ENCODE measurements at places on chromosomes 6 and 20.

GRCh38 chr6:109720311-109720710 lies 29.2 kb downstream of the FIG4 start:
- no peak for DNase-seq

- DNase-seq, result no peak
These were observed 203.2 kb upstream of the SMLR1 start for GRCh38 chr6:130624046-130624445.

GRCh38 chr6:81770381-81770780 lies 17.9 kb upstream of the TENT5A start:
- DNase-seq, result no peak

- no peak for DNase-seq
These were observed 6.5 kb downstream of the RIPOR2 start for GRCh38 chr6:24929242-24929641.

GRCh38 chr20:35611482-35611881 lies 4.1 kb upstream of the SPAG4 start:
- DNase-seq, result no peak

GRCh38 chr6:90770778-90771177 lies 183.9 kb upstream of the MAP3K7 start:
- DNase-seq, result no peak

GRCh38 chr6:32658268-32658897 lies 8.1 kb downstream of the HLA-DQB1 start:
- no peak for DNase-seq

DNA sequence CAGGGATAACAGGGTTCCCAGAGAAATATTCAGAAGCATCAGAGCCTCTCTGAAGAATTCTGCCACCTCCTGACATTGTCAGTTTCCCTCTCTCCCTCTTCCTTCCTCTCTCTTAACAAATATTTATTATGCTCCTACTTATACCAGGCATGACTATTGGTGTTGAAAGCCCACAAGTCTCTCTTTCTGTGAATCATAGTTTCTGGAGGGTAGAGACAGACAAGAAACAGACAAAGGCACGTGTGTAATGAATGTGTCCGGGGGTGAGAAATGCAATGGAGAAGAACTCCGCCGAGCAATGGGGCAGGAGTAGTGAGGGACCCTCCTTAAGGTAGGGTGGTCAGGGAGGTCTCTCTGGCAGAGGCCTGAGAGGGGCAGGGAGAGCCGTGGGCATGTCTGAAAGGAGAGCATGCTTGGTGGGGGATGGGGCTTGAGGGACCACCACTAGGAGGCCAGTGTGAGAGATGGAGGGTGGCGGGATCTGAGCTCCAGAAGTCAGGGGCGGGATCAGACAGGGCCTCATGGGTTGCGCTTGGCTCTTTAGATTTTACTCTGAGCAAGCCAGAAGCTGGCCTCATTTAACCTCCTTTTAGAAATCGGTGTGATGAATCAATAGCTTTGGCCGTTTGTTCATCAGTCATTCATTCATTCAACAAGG lies 57.3 kb downstream of the EYA2 start:
- DNase-seq, result no peak

GRCh38 chr6:68237205-68237604 lies 397.9 kb upstream of the ADGRB3 start:
- no peak for DNase-seq

All from activated T-cell treated with anti-CD3 and anti-CD28 coated beads for 4 hours (primary cell).